ENCODE measurements at places on chromosomes 16 and 17.

DNA sequence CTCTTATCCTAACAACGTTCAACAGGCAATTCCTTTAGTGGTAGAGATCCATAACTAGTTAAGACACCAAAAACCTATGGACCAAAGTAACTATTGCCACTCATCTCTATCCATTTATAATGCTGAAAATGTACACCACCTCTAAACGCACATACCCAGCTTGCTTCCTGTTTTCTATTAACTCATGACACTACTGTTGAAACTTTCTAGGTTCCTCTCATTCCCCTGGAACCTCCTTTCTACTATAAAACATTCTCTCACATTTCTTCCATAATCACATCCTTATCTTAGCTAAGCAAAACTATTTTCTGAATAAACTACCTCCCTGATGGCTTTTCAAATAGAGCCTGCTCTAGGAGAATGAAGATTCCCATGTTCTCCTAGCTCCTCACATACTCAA, 42.9 kb upstream of the KSR1 start:
- no peak for DNase-seq

- no peak for DNase-seq
Measured at GRCh38 chr17:72971226-72971880, 121.1 kb downstream of the SLC39A11 start.

GRCh38 chr16:85291302-85292148, 179.3 kb upstream of the CIBAR2 start:
- DNase-seq = no peak

DNA sequence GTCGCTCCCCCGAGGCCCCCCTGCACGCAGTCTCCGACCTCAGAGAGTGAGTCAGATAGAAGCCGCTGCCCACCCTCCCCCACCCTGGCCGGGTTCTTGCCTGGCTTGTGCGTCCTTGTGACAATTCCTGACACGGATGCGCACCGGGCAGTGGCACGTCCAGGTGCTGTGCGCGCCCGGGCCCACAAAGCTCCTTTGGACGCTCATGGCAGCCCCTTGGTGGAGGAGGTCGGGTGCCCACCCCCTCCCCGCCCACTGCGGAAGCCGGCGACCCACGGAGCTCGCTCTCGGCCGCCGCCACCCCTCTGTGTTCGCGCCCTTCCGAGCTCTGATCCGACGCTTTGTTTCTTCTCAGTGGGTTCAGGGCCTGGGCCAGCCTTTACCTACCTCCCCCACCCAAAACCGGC, 662 bp upstream of the TUBB3 start:
- peak; percentile 65 for DNase-seq

GRCh38 chr17:17718251-17718650, 37.0 kb downstream of the RAI1 start:
- DNase-seq = no peak

- DNase-seq = peak; percentile 53
Measured at GRCh38 chr17:2721603-2722002, 10.0 kb upstream of the CLUH start.

DNA sequence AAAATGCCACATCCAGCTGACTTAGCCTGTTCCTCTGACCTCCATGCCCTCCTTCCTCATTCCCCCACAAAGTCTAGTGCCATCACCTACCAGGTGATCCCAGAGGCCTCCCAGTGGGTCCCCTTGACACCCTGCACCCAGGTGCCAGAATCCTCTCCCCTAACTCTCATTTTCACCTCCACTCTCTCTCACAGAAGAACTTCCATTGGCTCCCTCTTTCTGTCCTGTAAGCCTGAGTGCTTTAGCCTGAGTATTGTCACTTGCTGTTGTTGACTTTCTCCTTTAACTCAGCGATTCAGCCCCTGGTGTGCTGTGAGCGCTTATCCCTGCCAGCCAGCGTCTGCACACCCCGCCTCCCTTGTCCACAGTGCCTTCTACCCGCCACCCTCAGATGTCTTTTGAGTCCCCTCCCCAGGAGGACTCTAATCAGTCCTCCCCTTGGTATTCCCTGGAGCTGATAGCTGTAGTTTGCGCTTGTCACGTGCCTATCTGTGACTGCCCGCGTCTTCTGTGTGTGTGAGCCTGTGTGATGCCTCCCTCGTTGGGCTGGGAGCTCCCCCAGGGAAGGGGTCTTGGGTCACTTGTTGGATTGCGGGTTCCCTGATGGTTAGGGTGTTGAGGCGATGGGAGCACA, 31.9 kb downstream of the ARHGAP23 start:
- no peak for DNase-seq

GRCh38 chr17:5121186-5121841, 5.5 kb downstream of the USP6 start:
- peak; percentile 6 for DNase-seq

GRCh38 chr17:79050551-79050950, 24.1 kb upstream of the ENGASE start:
- DNase-seq = no peak

GRCh38 chr16:26889740-26890139, 177.0 kb upstream of the C16orf82 start:
- no peak for DNase-seq

- no peak for DNase-seq
Measured at GRCh38 chr17:39097150-39097519, 54.3 kb downstream of the PLXDC1 start.

DNA sequence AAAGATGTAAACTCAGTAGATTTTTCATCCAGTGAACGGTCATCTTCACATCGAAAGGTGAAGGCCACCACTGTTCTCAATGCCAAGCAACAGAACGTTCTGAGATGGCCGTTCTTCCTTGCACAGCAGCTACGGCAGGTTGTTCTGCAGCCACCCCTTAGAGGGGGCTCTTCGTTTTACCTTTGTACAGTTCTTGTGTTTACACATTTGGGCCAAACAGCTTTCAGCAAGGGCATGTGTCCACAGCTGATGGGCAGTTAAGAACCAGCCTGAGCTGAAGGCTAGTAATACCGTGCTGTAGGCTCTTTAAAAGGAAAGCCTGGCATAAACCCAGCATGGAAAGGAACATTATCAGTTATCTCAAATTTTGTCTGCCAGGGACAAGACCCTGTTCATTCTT, 15.9 kb downstream of the PLD6 start:
- DNase-seq = no peak

DNA sequence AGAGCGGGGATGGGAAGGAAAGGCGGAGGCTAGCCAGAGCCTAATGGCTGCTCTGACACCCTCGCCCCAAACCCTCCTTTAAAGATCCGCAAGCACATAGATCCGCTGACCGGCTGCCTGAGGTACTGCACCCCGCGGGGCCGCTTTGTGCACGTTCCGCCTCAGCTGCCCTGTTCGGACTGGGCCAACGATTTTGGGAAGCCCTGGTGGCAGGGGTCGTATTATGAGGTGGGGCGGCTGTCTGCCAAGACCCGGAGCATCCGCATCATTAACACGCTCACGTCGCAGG, 663 bp downstream of the CYB5D1 start:
- DNase-seq = peak; percentile 61

- DNase-seq = no peak
Measured at GRCh38 chr16:89869911-89870310, 3.5 kb upstream of the TCF25 start.

DNA sequence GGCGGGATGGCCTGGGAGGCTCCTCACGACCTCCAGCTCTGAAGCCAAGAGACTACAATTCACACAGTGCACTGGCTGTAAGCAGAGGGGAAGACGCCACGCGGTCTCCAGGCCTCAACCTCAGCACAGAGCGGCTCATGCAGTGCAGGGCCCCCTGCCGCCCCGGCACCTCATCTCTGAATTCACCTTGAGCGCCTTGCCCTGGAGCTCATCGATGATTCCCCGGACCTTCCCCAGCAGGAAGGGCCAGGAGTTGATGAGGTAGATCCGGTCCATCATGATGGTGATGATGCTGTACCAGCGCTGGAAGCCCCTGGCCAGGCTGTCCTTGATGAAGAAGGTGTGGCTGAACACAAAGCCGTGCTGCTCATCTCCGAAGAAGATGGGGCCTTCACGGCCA, 13.2 kb downstream of the FLCN start:
- no peak for DNase-seq

DNA sequence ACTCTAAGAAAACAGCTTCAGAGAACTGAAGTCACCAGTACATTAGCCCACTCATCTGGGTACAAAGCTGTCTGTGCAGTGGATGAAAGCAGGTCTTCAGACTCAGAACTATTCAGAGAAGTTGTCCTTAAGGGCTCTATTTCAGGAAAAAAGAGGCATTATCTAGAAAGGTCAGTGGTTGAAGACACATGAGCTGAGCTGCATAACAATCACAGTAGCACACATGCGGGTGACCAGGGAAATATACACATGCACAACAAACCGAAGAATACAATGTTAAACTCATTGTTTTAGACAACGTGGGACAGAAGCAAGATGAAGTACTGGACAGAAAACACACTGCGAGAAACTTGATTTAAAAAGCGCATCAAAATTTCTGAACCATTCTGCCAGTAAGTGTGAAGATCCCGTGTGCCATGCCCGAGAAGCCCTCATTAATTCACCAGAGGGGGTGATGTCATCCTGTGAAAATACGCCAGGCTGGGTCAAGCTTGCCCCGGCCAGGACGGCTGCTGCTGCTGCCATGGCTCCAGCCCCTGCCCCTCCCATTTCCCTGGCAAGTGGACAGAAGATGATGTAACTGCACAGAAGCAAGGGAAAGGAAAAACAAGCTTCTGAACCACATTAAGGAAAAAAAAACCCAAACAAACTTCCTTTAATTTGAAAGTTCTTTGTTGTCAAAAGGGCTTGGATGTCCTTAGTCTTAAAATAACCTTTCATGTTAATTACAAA, 10.1 kb downstream of the DYNC1LI2 start:
- DNase-seq = no peak

GRCh38 chr17:63949576-63950250, 17.6 kb upstream of the CD79B start:
- no peak for DNase-seq

GRCh38 chr16:1575578-1575977, 36.3 kb downstream of the IFT140 start:
- DNase-seq = no peak

- no peak for DNase-seq
Measured at GRCh38 chr17:72972263-72972951, 120.1 kb downstream of the SLC39A11 start.

- DNase-seq = no peak
Measured at GRCh38 chr16:63703612-63704011, 1418.3 kb downstream of the CDH11 start.

GRCh38 chr16:69880640-69881133, 70.4 kb upstream of the CLEC18A start:
- DNase-seq = no peak

DNA sequence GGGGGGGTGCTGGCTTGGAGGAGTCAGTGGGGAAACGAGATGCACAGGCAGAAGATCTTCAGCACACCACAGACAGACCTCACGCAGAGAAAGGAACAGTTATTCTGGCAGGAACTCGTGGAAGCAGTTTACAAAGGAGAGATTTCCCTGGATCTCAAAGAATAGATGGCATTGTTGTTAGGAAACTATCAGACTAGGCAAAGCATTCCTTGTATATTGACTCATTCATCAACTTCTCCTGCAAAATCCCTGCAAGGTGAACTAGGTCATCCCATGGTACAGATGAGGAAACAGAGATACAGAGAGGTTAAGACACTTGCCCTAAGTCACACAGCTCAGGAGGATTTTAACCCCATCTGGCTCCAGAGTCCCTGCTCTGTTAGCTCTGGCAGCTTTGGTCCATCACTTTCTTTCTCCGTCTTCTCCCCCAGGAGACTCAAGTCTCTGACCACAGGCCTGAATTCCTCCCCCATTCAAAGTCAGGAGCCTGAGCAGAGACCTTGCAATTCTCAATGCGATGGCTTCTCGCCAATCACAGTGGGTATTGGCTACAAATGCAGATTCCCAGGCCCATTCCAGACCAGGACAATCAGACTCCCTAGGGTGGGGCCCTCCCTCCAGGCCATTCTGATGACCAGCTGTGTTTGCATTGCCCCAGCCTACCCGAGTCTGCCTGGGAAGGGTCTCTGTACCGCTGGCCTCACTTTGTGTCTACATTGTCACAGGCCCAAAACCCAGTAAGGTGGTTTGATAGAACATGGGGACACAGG, 56.4 kb downstream of the LITAF start:
- DNase-seq = no peak

DNA sequence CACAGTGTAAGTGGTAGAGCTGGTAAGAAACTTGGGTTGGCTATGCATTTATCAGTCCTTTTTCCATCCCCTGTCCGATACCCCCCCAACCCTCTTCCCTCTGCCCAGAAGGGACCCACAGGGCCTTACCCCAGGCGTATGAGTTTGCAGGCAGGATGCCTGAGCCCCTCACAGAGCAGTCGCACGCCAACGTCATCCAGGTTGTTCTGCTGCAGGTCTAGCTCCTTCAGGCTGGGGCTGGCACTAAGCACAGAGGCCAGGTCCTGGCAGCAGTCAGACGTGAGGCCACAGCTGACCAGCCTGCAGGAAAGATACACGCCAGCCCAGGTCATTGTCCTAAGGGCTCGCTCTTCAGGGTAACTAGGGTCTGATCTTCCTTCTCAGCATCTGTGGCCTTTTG, 45.0 kb downstream of the NLRP1 start:
- no peak for DNase-seq

DNA sequence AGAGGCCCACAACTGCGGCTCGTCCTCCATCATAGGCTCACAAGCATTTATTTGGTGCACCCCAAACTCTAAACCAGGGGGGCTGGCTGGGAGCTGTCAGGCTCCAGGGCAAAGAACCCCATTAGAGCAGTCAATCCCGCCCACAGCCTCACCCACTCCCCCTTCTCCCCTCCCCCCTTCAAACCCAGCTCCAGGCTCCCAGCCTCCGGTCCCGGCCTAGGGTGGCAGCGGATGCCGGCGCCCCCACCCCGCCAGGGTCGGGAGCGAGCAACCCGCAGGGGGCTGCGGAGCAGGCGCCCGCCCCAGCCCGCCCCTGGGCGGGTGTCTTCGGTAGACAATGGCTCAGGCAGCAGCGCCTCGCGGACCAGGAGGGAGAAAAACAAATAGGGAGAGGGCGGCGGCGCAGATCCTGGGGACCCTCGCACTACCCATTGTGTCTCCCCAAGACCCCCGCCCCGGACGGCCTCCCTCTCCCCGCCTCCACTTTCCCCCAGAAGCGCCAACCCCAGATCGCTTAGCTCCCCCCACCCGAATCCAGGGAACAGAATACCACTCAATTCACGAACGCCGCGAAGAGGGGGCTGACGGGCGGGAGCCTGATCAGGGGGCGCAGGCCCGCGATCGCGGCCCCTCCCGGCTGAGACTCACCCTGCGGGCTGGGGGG, 572 bp downstream of the FAM171A2 start:
- DNase-seq = peak; percentile 18

DNA sequence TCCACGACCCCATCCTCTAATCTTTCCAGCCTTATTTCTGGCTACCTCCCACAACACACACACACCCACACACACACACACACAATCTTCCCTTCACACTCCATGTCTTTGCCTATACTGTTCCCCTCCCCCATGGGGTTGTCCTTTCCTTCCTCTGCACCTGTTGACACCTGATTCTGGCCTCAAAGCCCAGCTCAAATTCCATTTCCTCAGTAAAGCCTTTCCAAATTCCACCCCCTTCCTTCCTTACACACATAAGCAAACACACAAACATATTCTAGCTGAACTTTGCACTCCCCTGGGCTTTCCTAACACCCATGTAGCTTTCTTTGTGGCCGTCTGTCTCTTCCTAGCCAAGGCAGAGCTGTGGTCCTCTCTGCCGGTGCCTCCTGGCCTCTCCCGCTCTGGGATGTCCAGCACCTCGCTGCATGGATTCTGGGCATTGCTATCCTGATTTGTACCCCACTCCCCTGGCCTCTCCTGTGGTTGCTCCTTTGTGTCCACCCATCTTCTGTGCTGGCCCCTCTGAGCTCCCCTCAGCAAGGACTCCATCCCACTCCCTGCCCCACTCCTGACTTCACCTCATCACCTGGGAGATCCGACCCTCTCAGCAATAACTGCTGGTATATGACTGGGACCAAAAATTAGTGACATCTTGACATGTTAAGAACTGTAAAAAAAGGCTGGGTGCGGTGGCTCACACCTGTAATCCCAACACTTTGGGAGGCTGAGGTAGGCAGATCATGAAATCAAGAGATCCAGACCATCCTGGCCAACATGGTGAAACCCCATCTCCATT, 8.4 kb upstream of the SRCIN1 start:
- no peak for DNase-seq
